Natural killer cell treated with Interleukin-12 subunit alpha and Interleukin-12 subunit beta and Interleukin-15 and Interleukin-18, amount 100 ng/mL, for 72 hours (primary cell): ENCODE measurements at places on chromosomes 13 and 19.

DNA sequence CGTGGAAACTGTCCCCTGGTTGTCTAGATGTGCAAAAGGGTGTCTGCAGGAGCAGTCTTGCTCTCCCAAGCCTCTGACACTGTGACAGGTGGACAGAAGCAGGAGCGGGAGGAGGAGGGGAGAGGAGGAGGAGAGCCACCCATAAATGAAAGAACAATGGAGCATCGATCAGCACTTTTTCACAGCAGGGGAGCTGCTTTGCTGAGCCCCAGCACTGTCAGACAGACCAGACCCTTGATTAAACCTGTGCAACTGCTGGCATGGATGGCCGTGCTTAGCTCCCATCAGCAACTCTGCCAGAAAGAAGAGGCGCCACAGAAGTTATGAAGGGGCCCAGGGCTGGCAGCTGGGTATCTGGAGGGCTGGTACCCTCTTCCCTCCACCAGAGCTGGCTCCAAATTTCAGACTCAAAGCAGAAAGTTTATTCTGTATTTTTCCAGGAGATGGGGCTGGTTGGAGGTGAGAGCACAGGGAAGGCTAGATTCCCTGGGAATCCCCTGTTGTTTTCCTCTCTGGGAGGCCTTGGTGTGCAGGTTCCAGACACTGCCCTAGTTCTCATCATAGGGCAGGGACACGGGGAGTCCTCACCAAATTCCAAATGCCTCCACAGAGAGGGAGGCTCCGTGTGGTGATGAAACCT lies 1192.2 kb downstream of the UQCRFS1 start:
- DNase-seq, result no peak

- no peak for DNase-seq
These were observed 94.5 kb upstream of the TEX29 start for GRCh38 chr13:111225810-111226546.

DNA sequence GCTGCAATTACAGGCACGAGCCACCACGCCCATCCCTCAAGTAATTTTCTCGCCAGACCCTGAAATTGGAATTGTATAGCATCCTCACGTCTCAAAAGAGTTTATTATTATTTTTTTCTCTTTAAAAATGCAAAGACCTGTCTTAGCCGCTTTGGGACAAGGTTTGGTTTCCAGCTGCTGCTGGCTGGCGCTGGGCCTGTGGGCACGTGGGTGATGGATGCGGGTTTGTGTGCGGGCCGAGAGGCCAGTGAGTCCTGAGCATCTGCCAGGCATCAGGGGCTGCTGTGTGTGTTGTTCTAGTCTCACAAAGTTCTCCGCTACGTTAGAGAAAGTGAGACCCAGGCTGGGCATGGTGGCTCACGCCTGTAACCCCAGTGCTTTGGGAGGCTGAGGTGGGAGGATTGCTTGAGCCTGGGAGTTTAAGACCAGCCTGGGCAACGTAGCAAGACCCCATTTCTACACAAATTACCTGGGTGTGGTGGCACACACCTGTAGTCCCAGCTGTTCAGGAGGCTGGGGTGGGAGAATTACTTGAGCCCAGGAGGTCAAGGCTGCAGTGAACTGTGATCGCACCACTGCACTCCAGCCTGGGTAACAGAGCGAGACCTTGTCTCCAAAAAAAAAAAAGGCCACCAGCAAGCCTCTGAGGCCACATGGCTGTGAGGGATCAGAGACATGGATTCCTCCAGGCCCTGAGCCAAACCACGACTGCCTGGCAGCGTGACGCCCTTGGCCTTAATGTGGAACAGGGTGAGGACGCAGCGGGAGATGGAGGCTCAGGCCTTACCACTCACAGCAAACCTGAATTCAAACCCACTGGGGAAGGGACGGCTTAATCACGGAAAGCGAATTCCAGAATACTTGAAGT lies 4.7 kb upstream of the TMPRSS9 start:
- DNase-seq, result no peak

- DNase-seq, result no peak
These were observed 69.7 kb downstream of the ZNF100 start for GRCh38 chr19:21697698-21698097.

GRCh38 chr19:50590191-50590590 lies 22.0 kb upstream of the LRRC4B start:
- no peak for DNase-seq

DNA sequence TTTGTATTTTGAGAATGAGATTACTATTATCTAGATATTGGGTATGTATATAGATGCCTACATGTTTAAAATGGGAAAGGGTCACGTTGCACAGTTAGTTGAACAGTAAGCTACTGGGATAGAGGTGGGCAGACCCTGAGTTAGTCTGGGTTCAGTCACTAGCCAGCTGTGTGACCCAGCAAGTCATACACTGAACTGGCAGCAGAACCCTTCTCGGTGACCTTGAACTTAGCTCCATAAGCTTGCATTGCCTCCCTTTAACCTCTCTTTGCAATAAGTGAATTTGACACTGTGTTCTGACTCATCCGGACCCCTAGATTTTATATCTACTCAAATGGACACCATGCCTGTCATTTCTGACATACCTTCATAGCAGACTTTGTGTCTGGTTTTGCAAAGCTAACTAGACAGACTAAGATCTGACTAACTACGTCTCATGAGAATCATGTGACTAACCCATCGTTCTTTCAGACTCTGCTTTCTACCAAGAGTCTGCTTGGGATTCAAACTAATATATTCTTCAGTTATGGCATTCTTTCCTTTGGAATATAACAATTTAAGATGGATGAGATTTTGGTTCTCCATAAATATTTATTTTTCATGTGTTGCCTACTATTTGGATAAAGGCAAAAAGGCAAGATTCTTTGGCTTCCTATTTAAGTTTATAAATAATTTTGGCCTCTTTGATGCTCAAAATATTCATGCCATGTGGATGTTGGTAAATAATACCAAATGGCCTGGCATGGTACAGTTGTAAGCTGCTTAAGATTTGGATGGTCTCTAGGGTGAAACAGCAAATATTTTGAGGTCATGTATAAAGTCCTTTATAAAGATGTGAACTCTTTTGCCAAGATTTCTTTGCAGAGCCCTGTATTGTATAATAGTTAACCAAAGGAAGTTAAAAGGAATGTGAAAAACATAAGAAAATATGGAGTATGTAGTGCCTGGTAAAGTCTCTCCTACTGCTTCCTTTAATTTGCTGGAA lies 159.3 kb downstream of the ITGBL1 start:
- DNase-seq, result no peak

GRCh38 chr19:48646001-48646721 lies at the start of gene CA11:
Gene CA11 (minus strand): TSS chr19:48646187. CDS start chr19:48645632, 555 bp downstream.
- DNase-seq, result peak; percentile 93

- no peak for DNase-seq
These were observed 800 bp downstream of the ELL start for GRCh38 chr19:18520848-18521691.

- no peak for DNase-seq
These were observed at the start of gene LILRA5 for GRCh38 chr19:54312436-54313377. Gene LILRA5 (minus strand): TSS chr19:54313166. CDS start chr19:54313019, 147 bp downstream.

- DNase-seq, result peak; percentile 82
These were observed 5.1 kb upstream of the FLT3LG start for GRCh38 chr19:49468746-49469447.

DNA sequence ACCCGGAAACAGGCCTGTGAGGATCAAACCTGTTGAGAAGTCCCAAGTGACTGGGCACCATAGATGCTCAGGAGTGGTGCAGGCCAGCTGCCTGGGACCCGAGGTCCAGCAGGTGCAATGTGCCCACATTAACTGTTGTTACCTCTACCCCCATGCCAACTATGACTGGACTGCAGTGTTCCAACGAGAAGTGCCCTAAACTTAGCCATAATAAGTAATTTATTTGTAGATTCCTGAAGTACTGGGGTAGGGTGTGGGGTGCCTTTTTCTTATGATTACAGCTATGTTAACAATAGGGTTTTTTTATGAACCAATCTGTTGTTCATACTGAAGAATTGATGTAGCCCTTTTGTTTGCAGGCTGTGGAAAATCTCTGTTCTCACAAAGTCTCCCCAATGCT lies 9.2 kb downstream of the CUL4A start:
- no peak for DNase-seq

GRCh38 chr19:40674291-40674690 lies 16.2 kb downstream of the NUMBL start:
- no peak for DNase-seq

GRCh38 chr19:41398050-41398418 lies 416 bp downstream of the BCKDHA start:
- no peak for DNase-seq
